ENCODE measurements at places on chromosomes 5 and 9.

DNA sequence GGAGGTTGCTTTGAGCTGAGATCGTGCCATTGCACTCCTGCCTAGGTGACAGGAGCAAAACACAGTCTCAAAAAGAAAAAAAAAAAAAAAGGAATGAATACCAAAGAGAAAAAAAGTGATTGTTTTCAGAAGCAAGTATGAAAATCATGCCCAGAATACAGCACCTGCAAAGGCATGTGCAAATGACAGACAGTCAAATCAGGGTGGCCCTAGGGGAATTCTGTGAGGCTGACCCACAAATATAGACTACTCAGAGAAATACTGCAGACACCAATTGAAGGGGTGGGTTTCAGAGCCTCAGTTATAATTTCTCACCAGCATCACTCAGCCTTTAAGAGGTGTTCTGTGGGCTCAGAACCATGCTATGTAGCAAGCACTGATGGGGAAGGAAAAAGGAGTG is 28.6 kb downstream of the DCAF12 start:
- DNase-seq = no peak

DNA sequence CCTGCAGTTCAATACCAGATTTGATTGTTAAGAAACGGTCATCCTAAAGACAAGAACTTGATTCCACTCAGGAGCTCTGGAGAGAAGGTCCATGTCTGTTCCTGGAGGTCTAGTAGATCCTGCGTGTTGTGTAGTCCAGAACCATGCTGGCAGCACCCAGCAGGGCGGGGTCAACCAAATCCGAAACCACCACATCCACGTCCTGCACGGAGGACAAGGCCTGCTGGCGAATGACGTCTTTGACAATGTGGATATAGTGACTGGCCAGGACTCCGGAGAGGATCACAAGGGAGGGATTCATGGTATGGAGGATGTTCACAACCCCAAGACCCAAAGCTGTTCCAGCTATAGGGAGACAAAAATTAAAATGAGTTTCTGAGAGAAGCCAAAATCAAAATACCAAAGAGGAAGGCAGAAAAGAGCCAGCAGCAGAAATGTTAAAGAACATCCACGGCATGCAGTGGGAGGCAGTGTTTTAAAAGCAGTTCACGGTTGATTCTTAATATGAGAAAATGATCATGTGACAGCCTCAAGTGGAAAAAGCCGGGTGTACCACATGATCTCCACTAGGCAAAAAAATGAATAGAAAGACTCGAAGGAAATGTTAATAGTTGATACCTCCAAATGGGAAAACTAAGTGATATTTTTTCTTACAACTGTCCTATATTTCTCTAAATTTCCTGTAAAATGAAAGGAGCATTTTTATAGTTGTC is 26.7 kb downstream of the CLTA start:
- DNase-seq = no peak

- no peak for DNase-seq
Measured at GRCh38 chr5:76125888-76126287, 42.7 kb downstream of the SV2C start.

DNA sequence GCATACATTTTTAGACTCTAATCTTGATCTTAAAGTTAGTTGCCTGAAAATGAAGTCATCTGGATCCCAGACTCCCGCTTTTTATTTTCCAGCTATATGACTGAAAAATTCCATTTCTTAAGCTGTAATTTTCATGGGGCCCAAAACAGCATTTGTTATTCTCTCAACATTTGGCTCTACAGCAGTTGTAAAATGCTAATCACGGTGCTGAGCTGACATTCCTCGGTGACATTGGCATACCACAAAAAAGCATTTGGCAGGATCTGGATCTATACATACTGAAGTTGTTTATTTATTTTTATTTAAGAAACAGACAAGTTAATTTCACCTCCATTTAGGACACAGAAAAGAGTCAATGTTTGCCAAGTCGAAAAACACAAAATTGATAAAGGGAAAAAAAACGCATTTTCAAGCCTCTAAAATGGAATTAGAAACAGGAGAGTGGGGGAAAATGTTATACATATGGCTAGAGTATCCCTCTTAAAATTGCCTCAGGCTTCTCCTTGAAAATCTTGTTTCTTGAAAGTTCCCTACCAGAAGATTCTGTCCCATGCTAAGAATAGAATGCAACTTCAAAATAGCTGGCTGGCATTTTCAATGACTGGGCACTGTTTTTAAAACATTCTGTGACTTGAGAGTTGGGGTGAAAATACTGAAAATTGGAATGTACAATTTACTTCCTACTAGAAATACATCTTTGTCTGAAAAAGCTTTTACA is 207.5 kb upstream of the TBCA start:
- DNase-seq = no peak

DNA sequence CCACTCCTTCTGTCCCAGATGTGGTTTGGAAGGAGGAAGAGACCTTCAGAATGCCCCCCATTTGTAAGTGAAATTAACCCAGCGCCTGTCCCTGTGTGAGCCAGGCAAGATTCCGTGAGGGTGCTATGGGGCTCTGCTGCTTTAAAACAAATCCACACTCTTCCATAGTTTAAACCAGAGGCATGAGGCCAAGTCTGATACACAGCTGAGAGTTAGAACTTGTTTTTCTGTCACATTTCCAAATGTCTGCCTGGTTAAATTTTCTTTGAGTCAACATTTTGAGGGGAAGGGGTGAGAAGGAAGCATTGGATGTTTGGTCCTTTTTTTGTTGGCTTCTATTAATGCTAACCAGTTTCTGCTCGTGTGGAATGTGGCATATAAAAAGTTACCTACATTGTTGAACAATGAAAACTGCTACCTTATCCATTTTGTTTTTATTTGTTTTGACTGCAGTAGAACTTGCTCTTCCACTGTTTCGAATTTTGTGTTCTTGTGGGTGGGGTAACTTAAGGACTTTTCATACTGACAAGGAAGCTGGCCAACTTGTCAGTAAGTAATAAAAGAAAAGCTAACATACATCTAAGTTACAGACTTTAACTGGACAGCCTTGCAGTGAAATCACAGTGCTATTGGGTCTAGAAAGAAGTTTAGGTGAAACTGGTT is 12.9 kb downstream of the RGMB start:
- DNase-seq = no peak

DNA sequence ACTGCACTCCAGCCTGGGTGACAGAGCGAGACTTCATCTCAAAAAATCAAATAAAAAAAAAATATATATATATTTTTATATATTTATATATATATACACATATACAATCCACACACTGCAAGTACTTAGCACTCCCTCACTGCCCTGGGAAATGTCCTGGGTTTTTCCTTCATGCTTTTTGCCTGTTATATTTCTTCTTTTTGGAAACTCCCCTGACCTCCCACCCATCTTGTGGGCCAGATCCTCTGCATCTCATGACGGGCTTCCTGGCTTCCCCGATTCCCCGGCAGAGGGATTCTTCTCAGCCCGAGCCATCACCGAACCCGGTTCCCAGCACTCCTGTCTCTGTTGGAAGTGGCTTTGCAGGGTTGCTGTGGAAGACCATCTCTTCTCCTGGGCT is 39.5 kb upstream of the NCS1 start:
- no peak for DNase-seq

DNA sequence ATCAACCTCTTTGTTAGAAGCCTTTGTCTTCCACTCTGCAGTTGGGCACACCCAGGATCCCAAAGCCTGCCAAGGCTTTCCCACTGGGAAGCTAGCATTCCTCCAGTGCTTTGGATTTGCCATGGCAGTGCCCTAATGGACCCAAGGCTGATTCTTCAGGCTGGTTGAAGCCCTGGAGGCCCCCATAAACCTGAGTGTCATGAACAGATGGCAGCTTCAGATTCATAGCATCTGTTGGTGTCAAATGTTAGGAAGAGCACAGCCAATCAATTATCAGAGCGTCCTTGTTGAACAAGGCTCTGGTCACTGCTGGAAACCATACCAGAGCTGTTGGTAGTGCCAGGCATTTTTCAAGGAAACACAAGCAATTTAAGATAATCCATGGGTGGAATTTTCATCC is 241.1 kb upstream of the KLF4 start:
- DNase-seq = no peak

- DNase-seq = no peak
Measured at GRCh38 chr5:61951295-61951694, 354.7 kb upstream of the KIF2A start.

DNA sequence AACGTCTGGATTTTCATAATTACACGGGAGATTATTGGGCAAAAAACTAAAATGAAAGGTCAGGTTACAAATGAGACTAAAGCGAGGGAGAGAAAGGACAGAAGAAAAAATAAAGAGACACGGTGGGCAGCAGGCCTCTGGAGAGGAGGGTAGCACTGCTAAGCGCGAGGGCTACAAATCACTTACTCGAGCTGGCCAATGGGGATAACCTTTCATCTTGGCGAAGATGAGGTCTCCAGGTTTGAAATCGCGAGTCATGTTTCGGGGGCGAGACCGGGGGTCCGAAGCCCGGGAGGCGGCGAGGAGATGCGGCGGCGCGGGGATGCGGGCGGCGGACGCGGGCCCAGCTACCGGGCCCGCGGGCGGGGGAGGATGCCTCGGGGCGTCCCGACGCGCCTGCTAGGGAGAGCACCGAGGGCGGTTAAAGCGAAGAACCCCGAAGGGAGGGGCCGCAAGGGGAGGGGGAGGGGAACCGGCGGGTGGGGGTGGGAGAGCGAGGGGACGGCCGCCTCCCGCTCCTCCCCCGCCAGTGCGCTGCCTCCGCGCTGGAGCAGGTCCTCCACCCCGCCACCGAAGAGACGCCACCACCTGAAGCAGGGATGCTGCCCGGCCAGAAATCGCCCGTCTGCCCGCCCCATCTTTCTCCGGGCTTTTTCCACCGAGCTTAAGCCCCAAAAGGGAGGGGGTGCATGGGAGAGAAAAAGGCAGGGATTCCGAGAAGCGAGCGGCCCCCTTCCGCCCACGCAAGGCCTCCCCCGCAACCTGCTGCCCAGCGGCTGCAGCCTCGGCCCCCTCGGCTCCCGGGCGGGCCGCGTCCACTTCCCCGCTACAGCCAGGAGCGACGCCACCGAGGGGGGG is 610 bp downstream of the PSIP1 start:
- peak; percentile 39 for DNase-seq

DNA sequence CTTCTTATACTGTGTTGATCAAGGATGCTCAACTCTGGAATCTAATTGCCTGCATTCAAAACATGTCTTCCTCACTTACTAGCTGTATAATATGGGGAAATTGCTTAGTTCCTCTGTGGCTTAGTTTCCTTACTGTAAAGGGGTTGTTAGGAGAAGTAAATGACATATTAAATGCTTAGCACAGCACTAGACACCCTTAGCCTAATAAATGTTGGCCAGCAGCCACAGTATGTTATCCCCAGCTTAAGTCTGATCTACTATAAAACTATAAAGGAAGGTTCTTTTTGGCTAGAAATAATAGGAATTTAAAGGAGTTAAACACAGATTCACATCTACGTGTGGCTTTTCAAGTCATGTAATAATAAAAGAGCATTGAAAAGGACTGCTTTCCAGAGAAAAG is 232.4 kb downstream of the PCSK1 start:
- no peak for DNase-seq

DNA sequence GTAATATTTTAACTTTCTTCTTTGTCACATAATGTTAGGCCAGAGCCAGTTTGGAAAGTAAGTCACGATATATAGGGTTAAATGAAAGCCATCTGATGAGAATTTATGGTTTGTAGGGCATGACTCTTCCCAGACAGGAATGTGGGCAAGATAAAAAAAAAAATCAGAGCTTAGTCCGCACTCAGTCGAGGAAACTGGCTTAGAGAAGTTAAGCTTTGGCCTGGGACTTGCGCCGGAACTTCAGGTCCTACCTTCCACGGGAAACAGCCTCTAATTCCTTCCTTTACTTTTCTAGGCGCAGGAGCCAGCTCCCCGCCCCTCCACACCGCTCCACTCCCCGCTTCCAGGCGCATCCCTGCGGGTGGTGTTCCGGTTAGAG is 475 bp downstream of the DDX31 start:
- no peak for DNase-seq

DNA sequence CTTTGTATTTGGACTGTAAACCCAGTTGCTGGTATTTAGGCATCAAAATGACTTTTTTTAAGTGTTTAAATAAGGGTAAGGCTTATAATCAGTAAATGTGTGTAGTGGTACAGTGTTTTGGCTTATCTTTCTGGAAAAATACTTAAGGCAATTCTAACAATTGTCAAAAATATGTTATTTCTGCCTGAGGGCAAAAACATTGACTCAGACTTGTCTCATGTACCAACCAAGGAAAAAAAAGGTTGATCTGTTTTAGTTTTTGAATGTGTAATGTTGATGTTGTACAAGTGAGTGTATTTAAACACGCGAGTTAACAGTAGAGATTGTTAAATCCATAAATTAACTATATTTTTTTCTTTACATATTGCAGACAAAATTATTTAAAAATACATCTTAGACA is 277.8 kb upstream of the TYRP1 start:
- DNase-seq = no peak

DNA sequence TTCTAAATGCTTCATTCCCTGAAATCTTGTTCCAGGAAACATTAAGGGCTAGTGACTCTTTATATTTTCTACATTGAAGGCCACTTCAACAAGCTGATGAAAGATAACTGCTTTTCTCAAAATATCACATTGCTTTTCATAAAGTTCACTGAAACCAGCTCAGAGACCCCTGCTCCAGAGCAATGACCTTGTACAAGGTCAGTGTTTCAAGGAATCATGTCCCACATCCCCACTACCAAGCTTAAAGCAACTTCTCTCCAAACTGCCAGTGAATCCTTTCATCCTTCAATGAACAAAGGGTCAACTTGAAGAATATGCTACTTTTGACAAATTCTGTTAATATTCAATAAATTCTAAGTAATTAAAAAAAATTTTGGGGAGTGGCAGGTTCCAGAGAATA is 12.0 kb upstream of the SPATA24 start:
- DNase-seq = no peak

GRCh38 chr5:17799521-17799920 is 165.3 kb downstream of the TAF11L14 start:
- DNase-seq = no peak

- DNase-seq = no peak
Measured at GRCh38 chr9:107637421-107638420, 148.2 kb upstream of the KLF4 start.

GRCh38 chr9:68802525-68803015 is 97.5 kb downstream of the PIP5K1B start:
- no peak for DNase-seq

- DNase-seq = no peak
Measured at GRCh38 chr9:106478727-106479126, 384.2 kb upstream of the ZNF462 start.

DNA sequence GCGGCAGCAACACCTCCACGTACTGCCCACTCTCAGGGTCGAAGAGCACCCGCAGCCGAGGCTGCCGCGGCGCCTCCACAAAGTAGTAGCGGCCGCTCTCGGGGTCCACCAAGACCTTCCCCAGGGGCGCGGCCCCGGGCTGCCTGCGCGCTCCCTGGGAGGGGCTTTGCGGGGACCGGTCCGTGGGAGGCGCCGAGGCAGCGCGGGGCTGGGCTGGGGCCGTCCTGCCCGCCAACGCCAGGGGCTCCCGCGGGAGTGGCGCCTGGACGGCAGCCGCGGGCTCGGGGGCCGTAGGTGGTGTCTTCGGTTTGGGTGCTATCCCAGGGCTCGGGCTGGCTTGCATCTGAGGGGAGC is 2.6 kb upstream of the MZB1 start:
- DNase-seq = no peak

DNA sequence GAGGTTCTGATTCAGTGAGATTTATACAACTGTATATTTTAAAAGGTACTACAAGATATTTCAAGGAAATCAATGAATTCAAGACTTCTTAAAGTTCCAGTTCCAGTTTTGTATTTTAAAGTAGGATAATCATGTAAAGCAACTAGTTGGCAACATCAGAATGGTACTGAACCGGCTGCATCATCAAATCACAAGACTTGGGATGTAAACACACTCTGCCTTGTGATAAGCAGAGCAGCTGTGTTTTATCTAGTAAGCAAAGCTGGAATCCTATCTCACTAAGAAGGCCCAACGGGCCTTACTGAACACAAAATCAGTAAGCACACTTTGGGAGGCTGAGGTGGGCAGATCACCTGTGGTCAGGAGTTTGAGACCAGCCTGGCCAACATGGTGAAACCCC is 327.2 kb upstream of the NREP start:
- no peak for DNase-seq
